Right lung (tissue), 10 donors: ENCODE measurements at places on chromosomes 16 and 17. TPM values are rescaled to one million over a fixed set of nuclear protein-coding genes. Genes with fewer than 3 reads are reported as not detected.

DNA sequence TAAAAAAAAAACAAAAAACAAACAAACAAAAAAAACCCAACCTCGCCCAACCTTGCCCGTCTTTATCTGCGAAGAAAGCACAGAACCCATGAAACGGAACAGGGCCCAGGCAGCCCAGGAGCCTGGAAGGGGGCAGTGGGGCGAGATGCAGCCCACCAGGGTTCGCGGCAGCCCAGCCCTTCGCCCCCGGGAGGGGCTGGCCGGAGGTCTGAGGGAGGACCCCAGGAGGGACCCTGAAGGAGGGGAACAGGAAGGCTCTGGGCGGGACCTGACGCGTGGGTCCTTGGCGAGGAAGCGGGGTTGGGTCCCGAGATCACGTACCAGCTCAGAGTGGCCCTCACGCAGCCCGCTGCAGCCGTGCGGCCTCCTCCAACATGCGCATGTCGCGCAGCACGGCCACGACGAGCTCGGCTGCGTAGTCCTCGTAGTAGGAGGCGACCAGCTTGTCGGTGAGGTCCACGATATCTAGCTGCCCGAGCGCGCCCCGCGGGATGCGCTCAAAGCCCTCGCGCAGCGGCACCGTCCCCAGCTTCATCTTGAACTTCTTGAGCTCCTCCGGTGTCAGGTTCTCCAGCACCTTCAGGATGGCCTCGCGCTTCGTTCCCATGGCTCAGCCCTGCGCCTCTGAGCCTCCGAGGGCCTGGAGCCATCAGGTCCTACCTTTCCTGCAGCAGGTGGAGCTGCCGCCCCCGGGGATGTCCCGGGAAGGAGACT is at the start of gene PYDC1:
TSS of gene PYDC1 (minus strand) at position 714 of the 714 bp plus-strand sequence. CDS start at position 607, 107 bp downstream.
- no peak for DNase-seq

Gene AKTIP
- polyA plus RNA-seq: 41.0 TPM

Gene SYCE1L
- 3.3 TPM for polyA plus RNA-seq

GRCh38 chr16:52976539-52977167 is 76.0 kb downstream of the CHD9NB start:
- DNase-seq: no peak

Gene TSEN54
- polyA plus RNA-seq: 44.3 TPM

- no peak for DNase-seq
These were observed 19.7 kb downstream of the WFDC1 start for GRCh38 chr16:84314373-84314772.
